ENCODE measurements at places on chromosomes 11 and 22.

- no peak for DNase-seq
Observed at GRCh38 chr11:77067861-77068443, 1.2 kb downstream of the CAPN5 start.

- DNase-seq, result no peak
Observed at GRCh38 chr11:114136686-114137640, 77.5 kb downstream of the ZBTB16 start.

DNA sequence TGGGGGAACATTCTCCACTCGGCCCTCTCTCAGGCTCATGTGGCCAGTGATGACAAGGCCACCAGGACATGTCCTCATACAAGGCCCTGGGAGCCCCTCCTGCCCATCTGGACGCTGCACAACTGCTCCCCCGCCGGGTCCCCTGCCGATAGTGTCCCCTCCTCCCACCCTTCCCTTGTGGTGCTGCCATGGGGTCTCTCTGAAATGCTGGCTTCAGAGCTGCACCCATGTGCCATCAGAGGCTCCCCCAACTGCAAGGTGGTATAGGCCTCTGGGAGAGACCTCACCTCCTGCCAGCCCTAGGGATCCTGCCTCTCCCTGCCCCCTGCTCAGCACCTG, 113.0 kb downstream of the KCNQ1OT1 start:
- DNase-seq, result no peak

DNA sequence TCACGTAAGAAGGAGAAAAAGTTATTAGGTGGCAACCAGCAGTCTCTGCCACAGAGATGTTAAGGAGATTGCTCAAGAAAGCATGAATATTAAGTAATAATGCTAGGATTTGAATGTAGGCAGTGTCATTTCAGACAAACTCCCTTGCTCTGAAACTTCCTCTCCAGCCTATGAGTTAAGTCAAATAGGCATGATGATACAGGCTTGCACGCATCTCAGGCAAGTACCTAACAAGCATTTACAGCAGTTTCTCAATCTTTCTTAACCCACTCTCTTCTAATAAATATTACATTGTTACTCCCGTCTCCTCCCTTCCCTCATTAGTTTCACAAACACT, 72.7 kb downstream of the RAB38 start:
- DNase-seq, result no peak

GRCh38 chr11:98800696-98801095, 220.1 kb upstream of the CNTN5 start:
- DNase-seq, result no peak

GRCh38 chr11:68212421-68213134, 518 bp downstream of the KMT5B start:
- peak; percentile 55 for DNase-seq

GRCh38 chr22:24791362-24791761, 14.6 kb upstream of the SGSM1 start:
- DNase-seq, result no peak

DNA sequence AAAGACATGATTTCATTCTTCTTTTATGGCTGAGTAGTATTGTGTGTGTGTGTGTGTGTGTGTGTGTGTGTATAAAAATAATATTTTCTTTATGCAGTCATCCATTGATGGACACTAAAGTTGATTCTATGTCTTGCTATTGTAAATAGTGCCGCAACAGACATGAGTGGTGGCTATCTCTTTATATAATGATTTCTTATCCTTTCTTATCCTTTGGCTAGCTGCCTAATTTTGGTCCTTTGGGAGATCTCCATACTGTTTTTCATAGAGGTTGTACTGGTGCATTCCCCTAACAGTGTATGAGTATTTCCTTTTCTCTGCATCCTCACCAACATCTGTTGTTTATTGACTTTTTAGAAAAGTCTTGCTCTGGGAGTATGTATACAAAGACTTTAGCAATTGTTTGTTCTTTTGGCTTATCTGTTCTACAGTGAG, 107.0 kb downstream of the STIM1 start:
- no peak for DNase-seq

Measured in activated CD4-positive, alpha-beta T cell treated with anti-CD3 and anti-CD28 coated beads, Interleukin-2, Interleukin-4, amounts not matched to agents 100 ng/mL and 50 ng/mL, durations not matched to agents 16 hours and 8 hours (primary cell).